ENCODE measurements at places on chromosomes 5 and 9. TPM values are rescaled to one million over a fixed set of nuclear protein-coding genes. Genes with fewer than 3 reads are reported as not detected.

ARHGEF37 gene
- 0.30 TPM for total RNA-seq

C9 gene
- total RNA-seq = 0.46 TPM

IL13 gene
- not detected for total RNA-seq

SLC36A2 gene
- total RNA-seq = not detected

CACFD1 gene
- total RNA-seq = 10.4 TPM

PCDHGA8 gene
- 2.8 TPM for total RNA-seq

NNT gene
- 101 TPM for total RNA-seq

PSAT1 gene
- total RNA-seq = 90.3 TPM

NLN gene
- 62.8 TPM for total RNA-seq

PCDHGC3 gene
- 69.3 TPM for total RNA-seq

PRR16 gene
- 1.8 TPM for total RNA-seq

TPPP gene
- 0.37 TPM for total RNA-seq

ACOT12 gene
- total RNA-seq = not detected

IFNA2 gene
- total RNA-seq = not detected

UQCRQ gene
- total RNA-seq = 105 TPM

CAMK4 gene
- 10.3 TPM for total RNA-seq

DPP7 gene
- total RNA-seq = 69.1 TPM

GPR150 gene
- total RNA-seq = under 0.01 TPM

GNA14 gene
- not detected for total RNA-seq

ACSL6 gene
- under 0.01 TPM for total RNA-seq

GPR21 gene
- total RNA-seq = 0.97 TPM

LRRC14B gene
- total RNA-seq = not detected

TSSK1B gene
- 0.30 TPM for total RNA-seq

MTRR gene
- 28.5 TPM for total RNA-seq

EQTN gene
- total RNA-seq = not detected

PTGES2 gene
- 53.4 TPM for total RNA-seq

GCNT1 gene
- total RNA-seq = 27.3 TPM

FGF1 gene
- total RNA-seq = 3.3 TPM

TLE1 gene
- 30.6 TPM for total RNA-seq
